ENCODE measurements at places on chromosomes 7 and 10.

- no peak for DNase-seq
Observed at GRCh38 chr10:85623758-85624157, 742.8 kb downstream of the GRID1 start.

DNA sequence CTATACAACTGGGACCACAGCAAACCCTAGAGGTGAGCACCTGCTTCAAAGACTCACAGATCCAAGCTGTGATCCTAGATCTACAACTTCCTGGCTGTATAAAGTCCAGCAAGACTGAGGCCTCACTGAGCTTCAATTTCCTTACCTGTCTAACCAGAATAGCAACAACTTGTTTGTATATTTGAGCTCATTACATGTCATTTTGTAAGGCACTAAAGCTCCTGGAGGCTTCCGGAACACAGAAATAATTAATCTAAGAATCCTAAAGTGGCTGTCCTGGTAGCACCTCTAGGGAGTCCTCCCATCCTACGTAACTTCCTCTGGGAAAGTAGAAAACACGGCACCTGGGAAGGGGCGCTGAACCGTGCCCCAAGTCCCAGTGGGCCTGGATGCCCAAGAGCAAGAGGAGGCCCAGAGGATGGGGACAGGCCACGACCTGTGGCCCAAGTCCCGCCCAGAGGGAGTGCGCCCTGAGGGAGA, 39.4 kb downstream of the HK1 start:
- no peak for DNase-seq

DNA sequence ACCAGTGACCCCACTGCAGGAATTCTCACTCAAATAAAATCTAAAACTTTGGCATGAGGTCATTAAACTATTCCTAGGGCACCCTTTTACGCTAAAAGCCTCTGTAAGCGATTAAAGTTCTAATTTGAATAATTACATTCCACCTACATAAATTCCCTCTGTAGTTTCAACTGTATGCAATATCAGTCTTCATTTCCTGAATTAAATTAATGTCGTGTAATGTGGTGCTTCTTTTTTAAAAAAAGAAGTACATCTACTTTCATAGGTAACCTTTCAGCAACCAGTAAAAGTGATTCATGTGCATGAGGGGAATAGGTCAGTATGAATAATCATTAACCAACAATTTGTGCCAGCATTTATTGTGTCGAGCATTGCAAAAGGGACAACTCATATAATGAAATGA, 44.7 kb downstream of the IMMP2L start:
- no peak for DNase-seq

- DNase-seq, result no peak
Observed at GRCh38 chr10:71049994-71050393, 161.6 kb upstream of the PCBD1 start.

GRCh38 chr7:155093596-155093995, 23.5 kb downstream of the HTR5A start:
- no peak for DNase-seq

DNA sequence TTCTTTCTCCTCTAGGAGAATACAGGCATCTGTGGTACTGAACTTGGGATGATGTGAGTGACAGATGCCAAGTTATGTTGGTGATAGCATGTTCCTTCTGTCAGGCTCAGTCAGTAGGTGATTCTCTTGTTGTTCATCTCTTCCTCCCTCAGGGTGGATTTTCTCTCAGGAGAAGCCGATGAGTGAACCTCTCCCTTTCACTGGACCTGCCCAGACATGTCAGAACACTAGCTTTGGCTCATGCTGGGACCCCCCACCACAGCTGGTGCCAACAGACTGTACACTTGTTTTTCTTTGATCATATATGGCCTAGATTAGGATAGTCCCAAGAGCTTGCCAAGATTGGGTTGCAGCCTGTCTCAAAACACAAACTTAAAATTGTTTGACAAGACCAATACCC, 129.4 kb downstream of the BMPER start:
- no peak for DNase-seq

GRCh38 chr10:67043041-67043440, 117.2 kb downstream of the LRRTM3 start:
- DNase-seq, result no peak

DNA sequence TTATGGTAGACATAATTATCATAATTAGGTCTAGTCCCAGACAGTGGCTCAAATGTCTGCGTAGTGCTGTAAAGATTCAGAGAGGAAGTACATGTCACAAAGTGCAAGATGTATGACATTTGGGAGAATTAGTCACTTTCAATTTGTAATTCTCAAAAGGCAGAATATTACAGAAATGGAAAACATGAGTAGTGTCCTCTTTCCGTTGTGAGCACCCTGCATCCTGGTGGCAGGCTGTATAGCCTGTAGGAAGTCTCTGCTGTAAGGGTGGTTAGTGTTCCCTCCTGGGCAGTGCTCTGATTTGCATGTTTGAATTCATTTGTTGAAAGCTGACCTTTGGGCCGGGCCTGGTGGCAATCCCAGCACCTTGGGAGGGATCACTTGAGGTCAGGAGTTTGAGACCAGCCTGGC, 17.0 kb downstream of the CDK14 start:
- DNase-seq, result no peak

DNA sequence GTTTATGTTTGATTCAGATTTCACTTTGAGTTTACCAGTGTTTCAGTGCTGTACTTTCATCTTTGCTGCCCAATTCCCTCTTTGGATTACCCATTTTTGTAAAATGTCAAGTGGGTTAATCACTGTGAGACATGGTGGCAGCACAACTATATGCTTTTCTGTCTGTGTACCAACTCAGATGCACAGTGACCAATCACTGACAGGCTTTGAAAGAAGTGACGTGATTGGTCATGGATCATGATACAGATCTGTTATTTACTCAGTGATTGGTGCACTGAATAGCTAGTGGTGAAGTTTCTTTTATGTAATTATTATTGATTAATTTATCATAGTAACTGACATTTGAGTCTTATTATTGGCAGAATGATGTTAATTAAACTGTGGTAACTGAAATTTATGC, 126.9 kb downstream of the SDK1 start:
- DNase-seq, result no peak

GRCh38 chr10:8392216-8392615, 337.7 kb downstream of the GATA3 start:
- no peak for DNase-seq

GRCh38 chr10:86658261-86658741, 4.0 kb downstream of the OPN4 start:
- no peak for DNase-seq

- DNase-seq, result no peak
Observed at GRCh38 chr7:55073051-55073511, 54.3 kb downstream of the EGFR start.

DNA sequence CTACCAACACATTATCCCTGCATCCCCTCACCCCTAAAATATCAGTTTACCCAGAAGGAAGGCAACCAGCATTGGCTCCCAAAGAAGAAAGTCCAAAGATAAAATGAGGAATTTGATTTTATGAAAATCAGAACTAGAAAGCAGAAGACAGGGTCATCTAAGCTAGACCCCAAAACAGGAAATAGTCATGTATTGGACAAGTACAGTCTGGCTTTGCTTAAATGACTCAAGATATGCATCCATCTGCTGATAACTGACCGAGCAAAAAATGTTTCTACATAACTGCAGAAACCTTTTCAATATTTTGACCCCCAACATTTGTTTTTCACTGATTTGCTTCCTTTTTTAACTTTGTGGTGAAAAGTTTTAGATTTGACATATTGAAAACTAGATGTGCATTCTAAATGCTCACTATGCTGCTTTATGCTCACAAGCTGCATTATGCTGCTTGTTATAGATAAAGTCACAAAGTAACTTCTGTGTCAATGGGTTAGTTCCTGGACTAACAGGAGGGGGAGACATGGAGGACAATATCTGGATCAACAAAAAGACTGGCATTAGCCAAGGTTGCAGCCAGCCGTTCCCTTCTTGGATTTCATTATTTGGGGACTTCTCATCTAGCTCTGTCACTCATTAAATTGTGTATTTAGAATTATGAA, 227.0 kb downstream of the INHBA start:
- DNase-seq, result no peak

GRCh38 chr10:47240173-47240572, 59.8 kb upstream of the GDF10 start:
- no peak for DNase-seq

DNA sequence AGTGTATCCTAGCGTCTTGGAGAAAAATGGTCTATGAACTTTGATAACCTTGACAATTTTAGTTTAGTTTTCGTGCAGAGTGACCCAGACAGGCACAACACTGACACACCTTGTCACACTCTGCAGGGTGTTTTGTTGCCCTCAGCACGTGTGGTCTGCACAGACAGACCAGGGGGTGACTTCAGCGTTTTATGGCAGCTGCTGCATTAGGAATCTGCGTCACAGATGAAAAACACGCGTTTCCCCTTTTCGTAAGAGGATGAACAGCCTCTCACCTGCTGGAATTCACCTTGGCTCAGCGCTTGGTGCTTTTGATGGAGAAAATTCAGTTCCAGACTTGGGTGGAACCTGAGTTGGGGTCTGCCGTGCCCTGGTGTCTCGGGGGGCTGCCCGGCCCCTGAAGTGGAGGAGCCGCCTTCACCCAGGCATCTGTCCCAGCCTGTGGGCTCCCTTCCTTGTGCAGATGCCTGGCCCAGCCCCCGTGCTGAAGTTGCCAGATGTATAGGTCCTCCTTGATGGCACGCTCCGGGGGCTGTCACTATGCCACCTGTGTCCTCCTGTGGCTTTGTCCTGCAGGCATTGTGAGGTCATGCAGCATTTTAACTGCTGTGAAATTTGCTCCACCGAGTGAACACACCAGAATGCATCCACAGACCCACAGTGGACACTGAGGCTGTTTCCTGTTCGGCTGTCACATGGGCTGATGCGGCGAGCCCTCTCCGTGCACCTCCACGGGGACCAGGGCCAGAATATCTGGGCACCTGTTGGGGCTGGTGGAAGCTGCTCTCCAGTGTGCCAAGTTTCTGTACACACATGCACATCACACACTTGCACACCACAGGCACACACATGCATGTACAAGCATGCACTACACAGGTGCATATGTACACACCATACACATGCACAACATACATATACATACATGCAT, 18.3 kb downstream of the INPP5A start:
- no peak for DNase-seq

GRCh38 chr10:33477291-33478088, 143.0 kb upstream of the NRP1 start:
- no peak for DNase-seq

DNA sequence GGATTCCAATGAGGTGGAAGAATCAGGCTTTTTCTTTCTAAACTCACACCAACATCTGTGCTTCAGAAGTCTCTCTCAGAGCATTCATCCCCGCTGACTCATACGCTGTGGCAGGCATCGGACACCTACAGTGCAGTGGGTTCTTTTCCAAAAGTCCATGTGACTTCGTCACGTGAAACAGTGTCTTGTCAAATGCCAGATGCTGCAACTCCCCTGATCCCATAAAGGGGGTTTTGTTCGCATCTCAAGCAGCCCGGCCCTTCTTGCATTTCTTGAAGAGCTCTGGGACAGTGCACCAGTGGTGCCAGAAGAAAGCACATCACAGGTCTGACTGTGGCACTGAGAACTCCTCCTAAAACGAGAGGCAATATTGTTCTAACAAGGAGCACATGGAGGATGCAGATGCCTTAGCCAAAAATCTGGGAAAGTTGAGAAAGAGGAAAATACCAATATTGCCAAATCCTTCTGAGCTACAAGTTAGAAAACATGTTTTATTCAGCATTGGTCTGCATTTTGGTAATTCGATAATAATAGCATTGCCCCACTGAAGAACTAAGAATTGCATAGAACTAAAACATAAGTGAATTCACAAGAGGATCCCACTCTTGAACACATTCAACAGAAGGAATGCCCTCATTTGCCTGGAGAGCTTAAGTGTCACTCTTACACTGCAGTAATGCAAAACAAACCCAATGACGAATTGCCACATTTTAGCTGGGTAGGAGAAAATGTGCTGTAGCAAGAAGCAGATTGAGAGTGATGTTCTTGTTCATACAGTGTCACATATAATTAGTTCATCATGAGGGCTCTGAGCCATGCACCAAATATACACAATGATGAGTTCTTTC, 204.4 kb downstream of the CXCL12 start:
- no peak for DNase-seq

GRCh38 chr10:49347342-49347741, 48.4 kb downstream of the C10orf71 start:
- no peak for DNase-seq

DNA sequence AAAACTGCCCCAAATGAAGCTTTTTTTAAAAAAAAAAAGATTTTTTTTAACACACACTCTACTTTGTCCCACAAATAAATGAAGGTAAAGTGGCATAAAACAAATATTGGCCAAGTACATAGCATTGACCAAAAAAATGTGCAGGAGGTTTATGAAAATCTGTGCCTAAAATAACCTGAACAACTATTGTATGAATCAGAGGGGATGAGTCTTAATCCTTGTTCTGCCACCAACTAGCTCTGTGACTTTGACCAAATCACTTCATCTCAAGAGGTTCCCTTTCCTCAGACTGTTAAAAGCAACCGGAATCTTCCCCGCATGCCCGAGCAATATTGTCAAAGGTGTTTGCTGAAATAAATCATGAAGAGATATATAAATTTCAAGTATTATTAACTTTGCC, 150.4 kb upstream of the NEBL start:
- no peak for DNase-seq

GRCh38 chr7:142793156-142793555, 22.4 kb downstream of the PRSS2 start:
- no peak for DNase-seq

DNA sequence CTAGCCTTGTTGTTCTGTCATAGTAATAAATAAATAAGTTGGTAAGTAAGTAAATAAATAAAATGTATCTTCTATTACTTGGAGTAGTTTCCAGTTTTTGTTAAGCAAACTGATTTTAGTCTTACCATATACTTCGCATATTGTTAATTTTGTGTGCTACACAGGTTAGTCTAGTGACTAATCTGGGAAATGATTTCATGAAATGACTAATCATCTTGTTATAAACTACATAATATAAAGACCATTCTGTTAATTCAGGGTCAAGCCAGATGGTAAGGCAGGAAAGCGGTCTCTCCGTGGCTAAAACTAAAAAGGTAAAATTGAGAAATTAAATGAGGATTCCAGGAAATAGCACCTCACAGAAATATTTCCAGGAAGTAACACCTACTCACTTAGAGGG, 58.5 kb upstream of the FOXP2 start:
- DNase-seq, result no peak

DNA sequence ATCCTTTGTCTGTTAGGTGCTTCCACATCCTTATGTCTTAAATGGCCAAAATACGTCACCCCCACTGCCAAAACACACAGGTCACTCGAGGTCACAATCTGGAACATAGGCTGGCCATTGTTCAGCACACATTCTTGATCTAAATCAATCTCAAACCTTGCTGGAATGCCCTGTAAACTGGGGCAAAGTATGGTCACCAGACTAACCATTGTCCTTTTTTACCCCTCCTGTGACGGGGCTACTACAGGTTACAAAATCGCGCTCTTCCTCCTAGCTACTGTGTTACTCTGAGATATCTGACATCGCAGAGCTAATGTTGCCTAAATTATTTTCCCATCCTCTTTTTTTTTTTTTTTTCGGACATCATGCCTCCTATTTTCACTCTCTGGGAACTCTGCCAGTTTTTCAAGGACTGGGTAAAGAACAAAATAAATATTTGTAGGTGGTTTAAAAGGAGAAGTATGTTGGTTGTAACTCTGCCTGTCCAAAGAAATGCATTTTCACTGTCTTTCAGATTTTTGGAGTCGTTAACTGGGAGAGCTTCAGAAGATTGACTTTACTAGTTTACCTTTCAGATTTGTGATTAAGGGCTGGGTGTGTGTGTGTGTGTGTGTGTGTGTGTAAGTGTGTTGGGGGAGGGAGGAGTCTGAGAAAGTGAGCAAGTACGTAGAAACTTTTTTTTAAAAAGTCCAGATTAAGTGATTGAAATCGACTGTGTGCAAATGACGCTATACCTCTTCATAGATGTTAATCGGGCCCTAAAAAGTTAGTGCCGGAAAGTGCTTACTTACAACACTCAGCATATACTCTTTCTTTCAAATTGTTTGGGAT, 942 bp upstream of the KIAA1217 start:
- no peak for DNase-seq

Measured in caudate nucleus (tissue), 63 donors.